ENCODE measurements at places on chromosomes 4 and X.

DNA sequence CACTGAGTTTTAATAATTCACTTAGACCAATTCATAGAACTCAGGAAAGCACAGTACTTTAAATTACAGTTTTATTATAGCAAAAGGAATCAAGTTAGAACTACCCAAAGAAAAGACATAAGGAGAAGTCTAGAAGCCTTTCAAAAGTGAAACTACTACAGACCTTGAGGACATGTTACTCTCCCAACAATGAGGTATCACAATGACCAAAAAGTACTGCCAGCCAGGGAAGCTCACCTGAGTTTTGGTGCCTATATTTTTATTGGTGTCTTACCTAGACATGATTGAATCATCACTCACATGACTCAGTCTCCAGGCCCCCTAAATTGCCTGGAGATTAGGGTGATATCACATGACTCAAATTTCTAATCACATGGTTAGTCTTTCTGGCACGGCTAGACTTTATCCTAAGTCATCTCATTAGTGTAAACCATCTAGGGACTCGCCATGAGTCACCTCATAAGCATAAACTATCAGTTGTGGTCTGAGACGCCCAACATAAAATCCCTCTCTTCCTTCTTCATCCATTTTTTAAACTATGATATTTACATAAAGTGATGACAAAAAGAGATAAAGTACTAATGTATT lies 372.3 kb downstream of the TMA16 start:
- H3K27ac ChIP-seq: no peak overlapping the region
- no peaks in the 10 kb centered on the region for H3K36me3 ChIP-seq
- H3K4me3 ChIP-seq: no peak overlapping the region
- DNase-seq: no peak
- H3K4me1 ChIP-seq: no peaks in the 10 kb centered on the region
- H3K27me3 ChIP-seq: no peaks in the 10 kb centered on the region

DNA sequence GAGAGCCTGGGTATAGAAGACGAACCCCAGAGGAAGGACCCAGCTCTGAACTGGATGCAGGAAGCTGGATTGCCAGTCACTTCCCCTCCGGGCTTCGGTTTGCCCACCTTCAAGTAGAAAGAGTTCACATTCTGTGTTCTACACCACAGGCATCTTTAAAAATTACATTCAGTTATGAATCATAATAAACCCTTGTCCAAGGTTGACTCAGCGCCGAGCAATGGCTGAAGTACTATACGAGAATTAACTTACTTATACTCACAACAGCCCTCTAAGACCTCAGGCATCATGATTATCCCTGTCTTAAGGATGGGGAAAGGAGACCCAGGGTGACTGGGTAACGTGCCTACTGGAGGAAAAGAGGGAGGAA lies 72.5 kb downstream of the EVC2 start:
- no peaks in the 10 kb centered on the region for H3K27me3 ChIP-seq
- no peaks in the 10 kb centered on the region for H3K4me1 ChIP-seq

DNA sequence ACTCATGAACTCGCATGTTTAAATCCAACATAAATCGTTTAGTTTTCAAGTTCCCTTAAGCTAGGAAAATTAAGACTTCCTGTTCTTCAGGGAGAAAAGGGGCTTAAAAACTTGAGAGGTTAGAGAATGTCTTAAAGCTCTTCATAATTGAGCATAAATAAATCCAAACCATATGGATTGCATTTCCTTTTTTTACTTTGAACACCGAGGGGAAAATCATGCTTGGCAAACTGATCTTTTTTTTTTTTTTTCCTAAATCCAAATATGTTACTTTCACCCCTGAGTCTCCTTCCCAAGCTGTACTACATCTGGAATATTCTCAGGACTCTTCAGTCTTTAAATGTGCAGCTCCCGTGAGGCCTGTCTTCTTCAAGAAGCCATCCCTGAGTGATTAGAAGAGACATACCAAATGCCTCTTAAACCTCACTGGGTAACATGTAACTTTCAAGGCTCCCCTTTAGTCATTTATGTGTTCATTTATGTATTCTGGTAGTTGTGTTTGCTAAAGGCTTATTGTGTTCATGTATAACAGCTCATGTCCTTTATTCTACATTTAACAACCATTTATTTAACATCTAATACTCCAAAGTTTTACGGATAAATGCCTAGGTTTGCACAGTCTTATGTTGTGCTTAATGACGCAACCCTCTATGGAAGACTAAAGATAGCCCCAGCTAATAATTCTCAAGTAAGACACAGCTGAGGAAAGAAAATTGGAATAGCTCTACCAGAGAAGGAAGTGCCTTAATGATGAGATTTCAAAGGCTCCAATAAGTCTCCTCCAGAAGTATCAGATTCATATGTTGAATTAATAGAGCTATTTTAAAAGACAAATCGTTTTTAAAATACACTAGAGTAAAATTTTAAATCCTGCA lies 107.0 kb downstream of the AGTR2 start:
- no peaks in the 10 kb centered on the region for H3K27me3 ChIP-seq
- no peaks in the 10 kb centered on the region for H3K4me1 ChIP-seq
- no peak overlapping the region for H3K4me3 ChIP-seq
- no peaks in the 10 kb centered on the region for H3K36me3 ChIP-seq
- no peak for DNase-seq
- no peak overlapping the region for H3K27ac ChIP-seq

DNA sequence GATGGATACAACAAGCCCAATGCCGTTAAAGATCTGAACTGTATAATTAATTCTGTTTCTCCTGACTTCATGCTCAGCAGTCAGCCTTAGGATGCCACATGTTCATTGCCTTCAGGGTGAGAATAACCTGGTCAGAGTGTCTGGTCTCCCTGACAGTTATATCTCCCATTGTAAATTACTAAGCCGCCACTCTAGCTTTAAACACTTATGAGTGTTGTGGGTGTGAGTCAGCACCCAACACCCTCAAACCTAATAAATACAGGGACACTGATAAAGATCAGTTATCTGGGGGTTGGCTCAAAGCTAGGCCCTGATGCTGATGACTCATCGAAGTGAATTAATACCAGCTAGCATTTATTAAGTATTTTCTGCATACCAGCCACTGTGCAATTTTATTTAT lies 64.9 kb upstream of the DYNLT3 start:
- no peak overlapping the region for H3K4me3 ChIP-seq
- H3K27ac ChIP-seq: no peak overlapping the region
- H3K36me3 ChIP-seq: no peaks in the 10 kb centered on the region
- H3K27me3 ChIP-seq: no peaks in the 10 kb centered on the region

DNA sequence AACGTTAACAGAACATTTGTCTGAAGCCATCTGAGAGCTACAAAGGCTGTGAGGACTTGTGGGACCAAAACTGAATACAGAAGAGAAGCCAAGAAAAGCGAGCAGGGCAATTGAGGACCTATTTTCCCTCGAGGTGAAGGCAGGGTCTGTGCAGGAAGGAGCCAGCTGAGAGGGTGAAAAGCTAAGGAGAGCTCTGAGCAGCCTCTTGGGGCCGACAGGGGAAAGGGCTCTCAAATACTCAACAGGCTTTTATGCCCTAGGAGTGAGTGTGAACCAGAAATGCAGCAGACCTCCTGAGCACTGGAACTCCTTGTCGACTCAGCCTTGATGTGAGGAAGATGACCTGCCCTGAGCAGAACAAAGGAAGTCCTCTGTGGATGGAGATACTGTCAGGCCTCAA lies 54.2 kb downstream of the C4orf50 start:
- peaks cover 3% of the 10 kb centered on the region for H3K36me3 ChIP-seq
- no peaks in the 10 kb centered on the region for H3K27me3 ChIP-seq
- H3K4me3 ChIP-seq: no peak overlapping the region
- no peaks in the 10 kb centered on the region for H3K4me1 ChIP-seq
- no peak for DNase-seq
- no peak overlapping the region for H3K27ac ChIP-seq

DNA sequence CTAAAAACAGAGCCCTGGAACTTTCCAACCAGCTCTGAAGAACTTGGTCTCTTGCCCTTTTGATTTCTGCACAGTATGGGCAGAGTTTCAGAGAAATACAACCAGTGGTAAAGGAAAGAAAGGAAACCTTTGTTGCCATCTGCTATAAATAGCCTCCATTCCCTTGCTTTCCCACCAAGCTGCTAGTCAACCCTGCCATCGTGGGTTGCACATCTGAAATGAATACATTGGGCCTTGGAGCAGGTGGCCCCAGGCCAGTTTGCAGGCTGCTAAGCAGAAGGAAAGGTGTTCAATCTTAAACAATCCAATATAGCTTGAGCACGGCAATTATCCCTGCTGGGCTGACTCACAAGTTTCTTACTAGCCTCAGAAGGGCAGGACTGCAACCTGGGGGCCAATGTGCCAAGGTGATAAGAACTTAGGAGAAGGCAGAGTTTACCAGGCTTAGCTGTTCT lies 142.5 kb downstream of the PPARGC1A start:
- DNase-seq: no peak
- no peaks in the 10 kb centered on the region for H3K4me1 ChIP-seq
- no peak overlapping the region for H3K4me3 ChIP-seq
- no peak overlapping the region for H3K27ac ChIP-seq

GRCh38 chr4:88817740-88818139 lies 120.1 kb upstream of the NAP1L5 start:
- no peaks in the 10 kb centered on the region for H3K27me3 ChIP-seq
- H3K4me1 ChIP-seq: peaks cover 8% of the 10 kb centered on the region
- no peak overlapping the region for H3K27ac ChIP-seq
- no peak for DNase-seq
- H3K4me3 ChIP-seq: no peak overlapping the region

DNA sequence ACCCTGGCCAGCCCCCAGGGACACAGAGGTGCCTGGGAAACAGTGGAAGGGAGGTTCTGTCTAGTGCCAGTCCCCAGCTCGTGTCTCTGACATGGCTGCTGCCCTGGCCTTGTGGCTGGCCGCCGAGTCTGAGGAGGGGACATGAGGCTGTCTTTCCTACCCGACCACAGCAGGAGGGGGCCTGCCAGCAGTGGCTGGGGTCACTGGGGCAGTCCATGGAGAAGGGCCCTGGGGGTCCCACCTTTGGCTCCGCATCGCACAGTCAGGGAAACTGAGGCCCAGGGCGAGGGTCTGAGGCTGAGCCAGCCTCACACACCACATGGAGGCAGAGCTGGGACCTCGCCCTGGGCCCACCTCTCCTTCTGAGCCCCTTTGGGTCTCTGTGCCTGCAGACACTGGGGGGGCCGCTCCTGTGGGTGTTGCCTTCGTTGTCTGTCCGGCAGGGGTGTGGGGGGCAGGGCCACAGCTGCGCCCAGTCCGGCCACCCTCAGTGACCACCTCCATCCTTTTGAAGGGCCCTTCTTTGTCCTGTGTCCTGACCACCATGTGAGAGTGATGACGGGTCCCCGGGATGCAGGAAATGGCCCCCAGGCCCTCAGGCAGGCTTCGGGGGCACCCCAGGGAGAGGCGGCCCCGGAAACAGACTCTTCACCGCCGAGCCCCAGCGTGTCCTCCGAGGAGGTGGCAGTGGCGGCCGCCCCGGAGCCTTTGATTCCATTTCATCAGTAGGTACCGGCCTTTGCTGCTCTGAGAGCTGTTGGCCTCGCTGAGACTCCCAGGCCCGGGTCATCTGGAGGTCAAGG lies 17.6 kb downstream of the SH3TC1 start:
- no peak overlapping the region for H3K4me3 ChIP-seq
- DNase-seq: no peak
- H3K27me3 ChIP-seq: no peaks in the 10 kb centered on the region
- H3K36me3 ChIP-seq: peaks cover 11% of the 10 kb centered on the region
- peaks cover 8% of the 10 kb centered on the region for H3K4me1 ChIP-seq

DNA sequence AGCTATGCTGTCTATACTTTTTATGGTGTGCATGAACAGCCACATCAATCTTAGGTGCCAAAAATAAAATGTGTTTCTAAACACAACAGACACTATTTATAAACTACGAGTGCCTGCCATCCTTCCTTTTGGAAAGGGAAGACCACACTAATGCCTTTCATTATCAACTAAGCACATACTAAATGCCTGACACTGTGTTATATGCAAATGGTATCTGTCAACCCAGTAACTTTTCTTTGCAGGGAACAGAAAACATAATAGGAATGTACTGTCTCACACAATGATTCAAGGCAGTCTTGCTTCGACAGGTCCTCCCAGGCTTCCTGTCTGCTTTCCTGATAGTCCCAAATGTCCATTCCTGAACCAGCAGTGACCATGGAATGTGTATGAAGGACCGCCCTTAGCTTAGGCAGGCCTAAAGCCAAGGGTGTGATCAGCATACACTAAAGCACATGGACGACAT lies 43.8 kb downstream of the ADGRA3 start:
- no peaks in the 10 kb centered on the region for H3K27me3 ChIP-seq
- no peak overlapping the region for H3K27ac ChIP-seq
- no peak for DNase-seq
- H3K4me3 ChIP-seq: no peak overlapping the region
- H3K36me3 ChIP-seq: no peaks in the 10 kb centered on the region

DNA sequence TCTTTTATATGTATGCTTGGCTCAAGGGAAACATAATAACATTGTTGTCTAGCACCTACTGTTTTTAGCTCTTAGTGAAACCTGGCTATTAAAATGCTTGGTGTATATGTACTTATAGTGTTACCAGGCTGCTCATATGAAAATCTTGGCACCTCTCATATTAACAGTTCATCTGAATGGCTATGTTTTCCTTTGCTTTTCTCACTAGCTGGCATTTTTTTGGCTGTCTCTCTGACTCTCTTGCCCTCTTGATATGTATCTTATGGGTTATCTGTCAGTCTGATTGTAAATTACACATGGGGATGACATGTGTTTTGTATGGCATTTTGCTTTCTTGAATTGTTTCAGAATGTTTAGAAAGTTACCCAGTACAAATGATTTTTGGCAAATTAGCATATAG lies 158.0 kb downstream of the ARHGAP24 start:
- H3K27me3 ChIP-seq: no peaks in the 10 kb centered on the region
- no peaks in the 10 kb centered on the region for H3K4me1 ChIP-seq
- no peak for DNase-seq
- H3K27ac ChIP-seq: no peak overlapping the region
- H3K4me3 ChIP-seq: no peak overlapping the region
- no peaks in the 10 kb centered on the region for H3K36me3 ChIP-seq

- H3K4me1 ChIP-seq: no peaks in the 10 kb centered on the region
- H3K4me3 ChIP-seq: no peak overlapping the region
- H3K27ac ChIP-seq: no peak overlapping the region
- H3K36me3 ChIP-seq: no peaks in the 10 kb centered on the region
- H3K27me3 ChIP-seq: no peaks in the 10 kb centered on the region
Observed at GRCh38 chrX:70664726-70665125, 220.1 kb downstream of the DLG3 start.

Measured in effector memory CD8-positive, alpha-beta T cell (primary cell).